Activated effector memory CD4-positive, alpha-beta T cell treated with anti-CD3 and anti-CD28 coated beads, Interleukin-2, amount 50 U/mL, for 16 hours (primary cell): ENCODE measurements at places on chromosomes 16 and 17.

DNA sequence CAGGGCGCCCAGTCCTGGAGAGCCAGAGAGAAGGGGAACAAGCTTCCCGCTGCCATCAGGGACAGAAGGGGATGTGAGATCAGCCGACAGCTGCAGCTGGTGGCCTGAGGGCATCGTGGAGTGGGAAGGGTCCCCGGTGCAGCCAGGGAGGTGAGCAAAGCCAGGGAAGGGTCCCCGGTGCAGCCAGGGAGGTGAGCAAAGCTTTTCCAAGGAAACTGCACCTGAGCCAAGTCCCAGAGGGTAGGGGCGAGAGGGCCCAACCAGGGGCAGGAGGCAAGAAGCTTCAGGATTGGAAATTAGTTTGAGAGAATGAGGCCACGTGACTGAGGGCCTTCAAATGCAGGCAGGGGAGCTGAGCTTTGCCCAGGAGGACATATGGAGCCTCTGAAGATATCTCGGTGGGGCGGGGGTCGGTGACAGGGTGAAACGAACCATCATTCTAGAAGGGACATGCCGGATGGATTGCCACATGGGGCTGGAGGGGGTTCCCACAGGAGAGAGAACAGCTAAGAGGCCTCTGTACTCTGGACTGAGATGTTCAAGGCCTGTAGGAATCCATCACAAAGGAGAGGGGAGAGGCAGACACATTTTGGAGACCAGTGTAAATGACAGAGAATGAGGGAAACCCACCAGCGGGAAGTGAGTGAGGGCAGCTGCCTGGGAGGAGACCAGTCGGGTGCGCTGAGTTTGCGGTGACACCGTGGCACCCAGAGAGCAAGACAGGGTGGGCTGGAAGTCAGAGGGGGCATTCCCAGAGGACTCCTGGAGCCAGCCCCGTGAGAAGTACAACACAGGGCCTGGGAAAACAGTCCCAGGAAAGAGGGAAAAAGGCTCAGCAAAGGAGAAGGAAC lies 31.4 kb upstream of the RPH3AL start:
- no peak for DNase-seq

DNA sequence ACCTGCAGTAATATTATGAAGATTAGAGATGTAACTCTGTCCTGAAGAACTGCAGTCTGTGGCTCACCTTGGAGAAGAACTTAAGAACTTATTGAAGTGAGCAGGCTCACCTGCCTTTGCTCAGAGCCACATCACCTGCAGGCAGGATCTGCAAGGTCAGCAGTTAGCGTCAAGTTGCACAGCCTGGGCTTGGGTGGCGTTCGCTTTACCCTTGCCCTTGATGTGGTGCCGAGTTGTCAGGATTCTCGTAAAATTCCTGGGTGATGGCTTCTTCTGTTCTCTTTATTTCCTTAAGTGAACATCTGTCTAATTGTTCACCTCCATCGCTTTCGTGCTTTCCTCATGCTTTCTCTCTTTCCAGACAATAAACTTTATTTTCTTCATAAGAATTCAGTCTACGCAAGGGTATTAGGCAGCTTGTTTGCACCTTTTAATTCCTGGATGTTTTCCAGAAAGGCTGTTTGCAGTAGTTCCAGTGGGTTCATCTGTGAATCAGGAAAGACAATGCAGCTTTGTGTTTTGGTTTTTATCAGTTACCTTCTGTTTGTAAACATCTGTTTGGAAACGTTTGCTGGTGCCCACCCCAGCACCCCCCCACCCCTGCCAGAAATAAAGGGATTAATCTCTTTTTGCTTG lies 254.3 kb downstream of the WWOX start:
- no peak for DNase-seq

DNA sequence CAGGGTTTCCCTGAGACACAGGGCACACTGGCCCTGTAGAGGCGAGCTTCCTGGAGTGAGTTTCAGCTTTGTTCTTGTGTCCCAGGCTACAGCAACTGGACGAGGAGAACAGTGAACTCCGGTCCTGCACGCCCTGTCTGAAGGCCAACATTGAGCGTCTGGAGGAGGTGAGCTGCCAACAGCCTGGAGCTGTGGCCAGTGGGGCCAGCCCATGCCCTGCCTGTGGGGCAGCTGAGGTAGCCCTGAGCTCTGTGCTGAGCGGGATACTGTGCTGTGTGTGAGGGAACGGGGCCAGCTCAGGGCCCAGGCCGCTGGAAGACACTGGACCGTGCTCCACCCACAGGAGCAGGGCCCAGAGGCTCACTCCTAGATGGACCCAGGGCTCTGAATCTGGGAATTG lies 8.7 kb upstream of the CAPN15 start:
- DNase-seq = no peak

DNA sequence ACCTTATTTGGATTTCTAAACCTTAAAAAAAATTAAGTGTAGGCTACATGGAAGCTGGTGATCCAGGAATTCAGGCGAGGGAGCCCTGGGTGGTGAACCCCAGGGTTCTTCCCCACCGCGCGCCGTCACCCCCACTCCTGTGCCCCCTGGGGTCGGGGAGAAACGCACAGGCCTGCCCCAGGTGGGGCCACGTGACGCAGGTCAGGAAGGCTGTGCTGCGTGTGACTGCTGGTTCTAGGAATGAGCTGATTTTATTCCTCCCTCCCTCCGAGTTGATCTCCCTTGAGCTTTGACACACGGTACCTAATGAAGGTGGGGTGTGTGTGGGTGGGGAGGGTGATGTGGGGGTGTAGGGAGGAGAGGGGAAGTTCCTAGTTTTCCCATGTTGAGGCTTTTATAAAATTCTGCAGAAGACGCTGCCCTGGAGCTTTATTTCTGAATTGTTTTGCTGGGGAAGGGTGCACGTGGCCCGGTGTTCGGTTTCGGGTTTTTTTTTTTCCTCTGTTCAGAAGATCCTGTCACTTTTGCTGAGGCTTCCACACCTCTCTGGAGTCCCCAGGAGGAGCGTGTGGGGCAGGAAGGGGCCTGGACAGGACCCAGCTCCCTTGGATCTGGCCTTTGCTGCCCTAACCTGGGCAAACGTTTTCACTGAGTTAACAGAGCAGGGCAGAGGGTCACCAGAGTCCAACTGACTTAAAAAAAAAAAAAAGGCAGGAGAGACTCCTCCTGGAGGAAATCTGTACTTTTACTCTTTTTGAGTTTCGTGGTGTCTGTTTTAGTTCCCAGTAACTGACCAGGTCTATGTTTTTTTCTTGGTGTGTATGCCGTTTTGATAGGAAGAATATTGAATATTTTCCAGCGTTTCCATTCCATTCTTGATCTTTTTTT lies 55.8 kb upstream of the GSE1 start:
- DNase-seq = peak; percentile 81

DNA sequence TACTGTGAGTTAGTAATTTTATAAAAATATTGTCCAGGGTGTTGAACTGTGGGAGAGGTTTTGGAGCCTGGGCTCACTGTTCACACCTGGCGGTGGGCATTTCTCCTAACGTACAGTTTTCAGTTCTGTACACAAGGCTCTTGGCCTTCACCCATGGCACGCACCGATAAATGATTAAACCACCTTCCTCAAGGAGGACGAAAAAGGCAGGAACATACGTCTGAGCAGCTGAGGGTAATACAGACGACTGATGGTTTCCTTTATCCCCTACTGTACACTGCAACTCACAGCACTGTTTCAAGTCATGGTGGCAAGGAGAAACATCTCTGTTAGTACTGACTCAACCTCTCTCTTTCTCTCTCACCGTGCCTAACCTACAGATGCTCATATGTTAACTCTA lies 1.4 kb upstream of the ST6GALNAC1 start:
- no peak for DNase-seq

DNA sequence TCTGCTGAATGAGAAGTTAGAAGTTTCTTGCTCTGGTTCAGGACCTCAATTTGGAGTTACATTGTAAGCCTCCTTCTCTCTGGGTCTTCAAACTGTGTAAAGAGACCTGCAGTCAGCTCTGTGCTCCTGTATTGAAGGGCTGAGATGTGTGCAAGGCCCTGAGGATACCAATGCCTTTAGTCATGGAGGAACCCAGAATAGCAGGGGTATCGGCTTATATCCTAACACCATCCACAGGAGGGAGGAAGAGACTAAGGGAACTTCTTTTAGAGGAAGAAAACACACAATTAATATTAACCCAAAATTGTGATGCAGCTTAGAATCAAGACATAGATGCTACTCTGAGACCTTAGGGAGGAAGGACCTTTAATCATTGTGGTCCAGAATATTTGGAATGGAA lies 36.5 kb downstream of the GLP2R start:
- DNase-seq = no peak

- DNase-seq = no peak
Observed at GRCh38 chr16:84992717-84993075, 18.6 kb downstream of the ZDHHC7 start.

DNA sequence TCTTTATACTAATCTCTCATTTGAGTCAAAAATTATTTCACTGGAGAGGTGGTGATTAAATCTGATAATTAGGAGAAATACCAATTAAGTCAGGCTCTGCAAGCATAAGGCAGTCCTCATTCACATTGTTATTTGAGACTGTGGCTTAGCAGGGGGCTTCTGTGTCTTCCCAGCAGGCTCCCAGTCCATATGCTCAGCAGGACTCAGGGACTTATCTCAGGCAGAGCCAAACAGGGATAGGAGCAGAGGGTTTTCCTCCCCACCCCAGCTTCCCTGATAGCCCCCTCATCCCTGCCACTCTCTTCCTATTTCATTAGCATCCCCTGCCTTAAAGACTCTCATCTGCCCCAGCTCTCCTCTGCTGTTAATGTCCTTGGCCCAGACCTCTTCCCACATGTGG lies 104.3 kb upstream of the DNAH9 start:
- DNase-seq = no peak

DNA sequence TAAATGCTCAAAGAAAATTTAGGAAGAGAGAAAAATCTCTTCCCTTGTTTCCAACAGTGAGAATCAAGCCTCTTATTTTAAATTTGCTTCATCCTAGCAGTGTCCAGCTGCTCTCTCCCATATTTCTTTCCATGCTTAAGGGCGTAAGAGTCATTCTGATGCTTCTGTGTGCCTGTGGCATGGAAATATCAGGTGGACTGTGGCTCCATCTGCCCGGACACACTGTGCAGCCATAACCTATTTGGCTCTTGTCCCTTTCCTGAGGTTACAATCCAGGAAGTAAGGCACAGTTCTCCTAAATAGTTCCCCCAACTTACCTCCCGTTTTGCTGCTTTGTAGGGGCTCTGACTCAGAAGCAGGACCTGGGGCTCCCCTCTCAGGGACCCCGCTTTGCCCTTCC lies 6.3 kb upstream of the KRT222 start:
- DNase-seq = no peak

DNA sequence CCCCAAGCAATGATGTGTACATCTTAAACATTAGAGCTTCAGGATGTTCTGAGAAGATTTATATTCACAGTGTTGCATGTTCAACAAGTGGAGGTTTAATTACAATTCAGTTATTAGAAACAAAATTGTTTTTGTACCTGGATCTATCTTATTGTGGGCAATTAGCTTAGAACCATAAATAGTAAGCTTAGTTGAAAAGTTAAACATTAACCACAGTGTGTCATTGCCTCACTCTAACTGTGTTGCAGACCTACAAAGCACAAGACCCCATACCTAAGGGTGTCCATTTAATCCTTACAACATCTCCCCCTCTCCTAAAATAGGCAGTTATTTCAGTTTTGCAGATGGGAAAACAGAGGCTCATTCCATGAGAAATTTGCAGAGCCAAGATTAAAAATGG lies 632.0 kb upstream of the SOX9 start:
- no peak for DNase-seq

- no peak for DNase-seq
Observed at GRCh38 chr17:77148077-77148939, 7.5 kb downstream of the SEC14L1 start.

GRCh38 chr16:56848029-56848936 lies 16.7 kb upstream of the SLC12A3 start:
- no peak for DNase-seq

DNA sequence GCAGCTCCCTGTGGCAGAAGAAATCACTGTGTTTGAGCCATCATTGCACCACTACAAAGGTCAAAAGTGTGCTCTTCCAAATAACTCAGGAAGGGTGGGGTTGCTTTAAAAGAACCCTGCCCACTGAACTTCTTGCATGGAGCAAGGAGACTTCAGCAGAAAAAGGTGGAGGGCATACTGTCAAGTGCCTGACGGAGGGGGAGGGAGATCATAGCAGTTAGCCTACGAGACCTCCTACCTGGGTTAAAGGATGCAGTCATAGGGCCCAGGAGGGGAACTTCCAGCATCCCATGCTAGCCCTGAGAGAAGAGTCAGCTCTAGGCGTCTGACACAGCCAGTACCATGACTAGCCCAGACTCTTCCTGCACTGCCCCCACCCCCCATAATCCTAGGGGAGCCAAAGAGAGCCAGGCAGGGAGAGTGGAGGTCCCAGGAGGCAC lies 45.3 kb upstream of the MSI2 start:
- DNase-seq = no peak

GRCh38 chr17:76123749-76124581 lies 17.1 kb downstream of the FOXJ1 start:
- no peak for DNase-seq

- DNase-seq = no peak
Observed at GRCh38 chr17:30243002-30243401, 7.5 kb upstream of the SLC6A4 start.

- DNase-seq = no peak
Observed at GRCh38 chr17:2751491-2751890, 2.0 kb upstream of the CCDC92B start.
